ENCODE measurements at places on chromosomes 6 and 20. TPM values are rescaled to one million over a fixed set of nuclear protein-coding genes. Genes with fewer than 3 reads are reported as not detected.

Gene OTOR
- not detected for total RNA-seq

Gene TSPYL1
- total RNA-seq = 53.6 TPM

Gene TMEM244
- not detected for total RNA-seq

Gene TMEM200A
- total RNA-seq = 10.5 TPM

Gene MRPS10
- 22.6 TPM for total RNA-seq

- peak overlapping the region; percentile 31 for H3K27ac ChIP-seq
- no peaks in the 10 kb centered on the region for H3K36me3 ChIP-seq
- DNase-seq = no peak
- H3K4me1 ChIP-seq = peaks cover 25% of the 10 kb centered on the region
Measured at GRCh38 chr20:51417250-51418136, 125.0 kb downstream of the NFATC2 start.

- H3K27me3 ChIP-seq = no peaks in the 10 kb centered on the region
- H3K27ac ChIP-seq = no peak overlapping the region
- no peak for DNase-seq
Measured at GRCh38 chr6:48912503-48912902, 550.5 kb downstream of the MMUT start.

- no peak overlapping the region for H3K27ac ChIP-seq
- H3K36me3 ChIP-seq = no peaks in the 10 kb centered on the region
- H3K27me3 ChIP-seq = no peaks in the 10 kb centered on the region
- H3K4me3 ChIP-seq = no peak overlapping the region
- DNase-seq = no peak
Measured at GRCh38 chr6:53833155-53833554, 38.4 kb downstream of the LRRC1 start.

DNA sequence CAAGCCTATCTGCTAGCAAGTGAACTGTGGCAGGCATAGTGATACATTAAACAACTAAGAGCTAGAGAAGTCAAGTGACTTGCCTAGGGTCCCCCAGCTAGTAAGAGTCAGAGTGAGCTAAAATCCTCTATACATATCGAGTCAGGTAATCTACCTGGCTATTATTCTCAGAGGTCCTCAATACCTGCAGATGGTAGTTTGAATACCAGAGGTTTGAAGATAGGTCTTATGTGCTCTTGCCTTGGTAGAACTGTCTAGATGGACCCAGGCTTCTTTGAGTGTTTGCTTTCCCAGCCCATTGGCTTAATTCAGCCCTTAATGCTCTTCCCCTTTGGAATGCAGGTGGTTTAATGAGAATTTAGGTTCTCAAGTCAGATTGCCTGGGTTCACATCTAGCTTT lies 1.1 kb downstream of the ERGIC3 start:
- H3K4me3 ChIP-seq = no peak overlapping the region
- H3K27ac ChIP-seq = no peak overlapping the region
- no peaks in the 10 kb centered on the region for H3K27me3 ChIP-seq
- no peaks in the 10 kb centered on the region for H3K4me1 ChIP-seq
- peaks cover 49% of the 10 kb centered on the region for H3K36me3 ChIP-seq

DNA sequence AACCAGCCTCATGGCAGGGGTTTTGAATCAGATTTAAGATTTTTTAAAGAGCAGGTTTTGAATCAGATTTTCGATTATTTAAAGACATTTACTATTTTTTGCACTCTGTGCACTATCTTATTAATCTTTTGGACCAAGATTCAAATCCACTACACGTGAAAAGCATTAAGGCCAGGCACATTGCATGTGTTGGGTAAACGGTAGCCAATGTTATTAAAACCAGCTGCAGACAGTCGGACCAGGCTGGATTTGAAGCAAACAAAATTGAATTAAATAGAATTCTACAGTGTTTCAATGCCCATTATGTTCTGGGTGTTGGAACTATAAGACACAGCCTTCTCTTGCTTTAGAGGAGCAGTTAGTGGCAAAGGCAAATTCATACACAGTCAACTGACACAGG lies 7.7 kb downstream of the HLA-DOA start:
- H3K27me3 ChIP-seq = no peaks in the 10 kb centered on the region
- no peak for DNase-seq
- H3K4me1 ChIP-seq = no peaks in the 10 kb centered on the region
- no peak overlapping the region for H3K4me3 ChIP-seq
- no peak overlapping the region for H3K27ac ChIP-seq

GRCh38 chr6:56649782-56650181 lies 7.1 kb upstream of the DST start:
- H3K4me3 ChIP-seq = no peak overlapping the region
- H3K27me3 ChIP-seq = no peaks in the 10 kb centered on the region
- peaks cover 20% of the 10 kb centered on the region for H3K36me3 ChIP-seq
- H3K4me1 ChIP-seq = peaks cover 6% of the 10 kb centered on the region
- peak overlapping the region; percentile 21 for H3K27ac ChIP-seq
- DNase-seq = no peak

DNA sequence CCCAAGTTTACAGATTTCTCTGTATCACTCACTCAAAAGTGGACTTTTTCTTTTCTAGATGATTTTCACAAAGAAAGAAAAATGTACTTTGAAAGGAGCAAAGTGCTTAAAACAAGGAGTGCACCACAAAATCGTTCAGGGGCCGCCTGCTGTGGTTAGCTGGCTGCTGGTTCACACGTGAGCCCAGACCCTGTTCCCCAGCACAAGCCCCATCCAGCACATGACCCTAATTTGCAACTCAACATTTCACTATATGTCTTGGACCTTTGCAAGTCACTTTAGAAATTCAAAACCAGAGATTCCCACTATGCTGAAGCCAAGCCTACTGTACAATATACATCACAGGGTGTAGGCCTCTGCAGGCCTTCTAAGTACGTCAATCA lies 95.5 kb upstream of the NHSL1 start:
- H3K27ac ChIP-seq = no peak overlapping the region
- H3K36me3 ChIP-seq = no peaks in the 10 kb centered on the region
- H3K4me3 ChIP-seq = no peak overlapping the region
- no peak for DNase-seq
- H3K27me3 ChIP-seq = no peaks in the 10 kb centered on the region

- no peaks in the 10 kb centered on the region for H3K27me3 ChIP-seq
- H3K36me3 ChIP-seq = no peaks in the 10 kb centered on the region
- no peak overlapping the region for H3K4me3 ChIP-seq
- H3K4me1 ChIP-seq = no peaks in the 10 kb centered on the region
- no peak overlapping the region for H3K27ac ChIP-seq
Measured at GRCh38 chr6:107539849-107540464, 50.0 kb downstream of the SOBP start.

DNA sequence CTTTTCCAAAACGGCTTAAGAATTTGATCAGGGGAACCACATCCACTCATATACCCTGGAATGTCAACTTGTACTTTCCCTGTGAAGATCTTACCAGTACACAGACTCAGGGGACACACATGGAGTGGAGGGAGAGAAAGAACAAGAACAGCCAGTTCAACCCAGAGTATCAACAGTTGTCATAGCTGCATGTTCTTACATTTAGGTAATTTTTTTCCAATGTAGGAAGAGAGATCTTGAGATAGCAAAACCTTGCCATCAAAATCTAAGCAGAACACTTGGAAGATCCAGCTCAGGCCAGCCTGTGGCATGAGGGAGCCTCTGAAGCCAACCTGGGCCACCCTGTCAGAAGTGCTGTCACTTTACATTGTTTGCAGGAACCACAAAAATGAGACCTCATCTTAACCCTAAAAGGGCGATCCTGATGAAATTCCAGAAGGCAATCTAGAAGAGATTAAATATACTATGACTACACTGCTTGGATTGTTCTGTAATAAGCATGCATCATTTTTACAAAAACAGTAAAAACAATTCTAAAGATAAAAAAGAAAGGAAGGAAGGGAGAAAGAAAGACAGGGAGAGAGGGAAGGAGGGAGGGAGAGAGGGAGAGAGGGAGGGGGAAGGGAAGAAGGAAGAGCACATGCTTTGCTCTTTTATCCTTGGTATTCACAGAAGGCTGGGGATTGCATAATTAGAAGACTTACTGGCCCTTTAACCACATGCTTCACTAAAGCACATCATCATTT lies 124.7 kb upstream of the TCF21 start:
- H3K27ac ChIP-seq = peak overlapping the region; percentile 82
- no peak overlapping the region for H3K4me3 ChIP-seq
- H3K36me3 ChIP-seq = no peaks in the 10 kb centered on the region
- DNase-seq = no peak
- peaks cover 7% of the 10 kb centered on the region for H3K4me1 ChIP-seq
- no peaks in the 10 kb centered on the region for H3K27me3 ChIP-seq

DNA sequence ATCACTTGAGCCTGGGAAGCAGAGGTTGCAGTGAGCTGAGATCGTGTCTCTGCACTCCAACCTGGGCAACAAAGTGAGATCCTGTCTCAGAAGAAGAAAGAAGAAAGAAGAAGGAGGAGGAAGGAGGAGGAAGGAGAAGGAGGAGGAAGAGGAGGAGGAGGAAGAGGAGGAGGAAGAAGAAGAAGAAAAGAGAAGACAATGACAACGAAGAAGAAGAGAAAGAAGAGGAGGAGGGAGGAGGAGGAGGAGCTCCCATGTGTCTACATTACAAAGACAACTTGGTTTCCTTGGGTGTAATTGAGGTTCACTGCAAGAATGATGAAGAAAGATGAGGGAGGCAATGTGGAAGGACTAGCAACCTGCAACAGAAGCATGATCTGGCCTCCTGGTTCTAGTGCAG lies 21.3 kb upstream of the CEP85L start:
- no peak overlapping the region for H3K4me3 ChIP-seq
- H3K36me3 ChIP-seq = no peaks in the 10 kb centered on the region
- H3K27me3 ChIP-seq = no peaks in the 10 kb centered on the region
- peaks cover 28% of the 10 kb centered on the region for H3K4me1 ChIP-seq
- no peak overlapping the region for H3K27ac ChIP-seq

DNA sequence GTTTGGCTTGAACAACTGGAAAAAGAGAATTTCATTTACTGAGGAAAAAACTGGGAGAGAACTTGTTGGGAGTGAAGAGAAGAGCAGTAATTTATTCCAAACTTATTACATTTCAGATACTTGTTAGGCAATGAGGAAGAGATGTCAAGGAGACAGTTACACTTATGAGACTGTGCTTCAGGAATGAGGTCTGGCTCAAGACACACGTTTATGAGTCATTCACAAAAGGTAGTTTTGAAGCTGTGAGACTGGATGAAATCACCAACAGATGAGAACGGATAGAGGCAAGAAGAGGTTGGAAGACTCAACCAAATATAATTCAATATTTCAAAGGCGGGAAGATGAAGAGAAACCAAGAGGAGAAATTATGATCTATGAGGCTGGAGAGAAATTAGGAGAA lies 70.6 kb upstream of the DEFB112 start:
- H3K4me3 ChIP-seq = no peak overlapping the region
- no peak overlapping the region for H3K27ac ChIP-seq
- H3K36me3 ChIP-seq = no peaks in the 10 kb centered on the region
- DNase-seq = no peak
- H3K27me3 ChIP-seq = no peaks in the 10 kb centered on the region

GRCh38 chr6:130376936-130377335 lies 11.1 kb downstream of the TMEM200A start:
- DNase-seq = no peak
- no peak overlapping the region for H3K27ac ChIP-seq
- H3K4me1 ChIP-seq = peaks cover 6% of the 10 kb centered on the region
- no peak overlapping the region for H3K4me3 ChIP-seq

DNA sequence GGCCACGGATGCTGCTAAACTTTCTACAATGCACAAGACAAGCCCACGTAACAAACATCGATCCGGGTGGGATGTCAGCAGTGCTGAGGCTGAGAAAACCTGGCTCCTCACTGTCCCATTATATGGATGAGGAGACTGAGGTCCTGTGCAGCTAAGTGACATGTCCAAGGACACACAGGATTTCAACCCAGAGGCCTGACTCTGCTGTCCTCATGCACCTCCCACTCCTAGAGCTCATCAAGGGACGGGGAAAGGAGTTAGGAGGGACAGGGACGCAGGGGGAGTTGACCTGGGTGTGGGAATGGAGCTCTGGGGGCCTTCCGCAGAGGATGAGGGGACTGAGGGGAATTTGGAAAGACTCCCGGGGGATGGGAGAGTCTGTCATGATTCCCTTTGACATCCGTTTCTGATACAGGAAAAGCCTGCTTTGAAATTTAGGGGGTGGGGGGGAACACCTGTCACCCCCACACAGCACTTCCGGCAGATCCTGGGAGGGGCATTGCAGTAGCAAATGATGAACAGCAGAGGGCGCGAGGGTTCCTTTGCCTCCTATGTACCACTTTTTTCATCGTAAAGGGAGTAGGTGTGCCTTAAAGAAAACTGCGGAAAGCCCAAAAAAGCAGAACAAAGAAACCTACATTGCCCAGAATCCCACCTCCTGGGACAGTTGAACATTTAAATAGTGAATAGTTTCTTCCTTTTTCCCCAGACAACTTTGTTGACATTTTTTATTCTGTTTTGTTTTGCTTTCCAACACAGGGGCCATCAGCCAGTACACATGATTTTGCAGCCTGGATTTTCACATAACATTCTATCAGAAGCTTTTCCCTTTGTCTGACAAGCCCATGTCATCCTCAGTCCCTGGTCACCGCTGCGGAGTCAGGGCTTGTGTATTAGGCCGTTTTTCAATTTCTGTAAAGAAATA lies 48.6 kb downstream of the SLC2A10 start:
- H3K27me3 ChIP-seq = no peaks in the 10 kb centered on the region
- no peak overlapping the region for H3K4me3 ChIP-seq
- H3K27ac ChIP-seq = no peak overlapping the region
- no peaks in the 10 kb centered on the region for H3K36me3 ChIP-seq

Data from tibial nerve (tissue), 4 donors.